Ureter (tissue), 1 donor: ENCODE measurements at places on chromosomes 3 and 15.

- DNase-seq = no peak
Observed at GRCh38 chr3:193598202-193598601, 5.2 kb downstream of the OPA1 start.

GRCh38 chr15:38714309-38715072 lies 149.9 kb upstream of the RASGRP1 start:
- no peak for DNase-seq

- no peak for DNase-seq
Observed at GRCh38 chr15:54941417-54941816, 255.3 kb downstream of the RSL24D1 start.

DNA sequence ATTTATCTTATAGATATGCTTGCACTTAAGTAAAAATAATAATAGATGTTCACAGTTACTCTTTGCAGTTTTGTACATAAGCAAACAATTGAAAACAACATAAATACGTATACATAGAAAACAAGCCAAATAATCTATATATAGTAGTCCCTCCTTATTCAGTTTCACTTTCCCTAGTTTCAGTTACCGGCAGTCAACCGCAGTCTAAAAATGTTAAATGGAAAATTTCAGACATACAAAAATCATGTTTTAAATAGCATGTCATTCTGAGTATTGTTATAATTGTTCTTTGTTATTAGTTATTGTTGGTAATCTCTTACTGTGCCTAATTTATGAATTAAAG lies 262.0 kb downstream of the CGGBP1 start:
- no peak for DNase-seq
